ENCODE measurements at places on chromosomes 5 and 9.

DNA sequence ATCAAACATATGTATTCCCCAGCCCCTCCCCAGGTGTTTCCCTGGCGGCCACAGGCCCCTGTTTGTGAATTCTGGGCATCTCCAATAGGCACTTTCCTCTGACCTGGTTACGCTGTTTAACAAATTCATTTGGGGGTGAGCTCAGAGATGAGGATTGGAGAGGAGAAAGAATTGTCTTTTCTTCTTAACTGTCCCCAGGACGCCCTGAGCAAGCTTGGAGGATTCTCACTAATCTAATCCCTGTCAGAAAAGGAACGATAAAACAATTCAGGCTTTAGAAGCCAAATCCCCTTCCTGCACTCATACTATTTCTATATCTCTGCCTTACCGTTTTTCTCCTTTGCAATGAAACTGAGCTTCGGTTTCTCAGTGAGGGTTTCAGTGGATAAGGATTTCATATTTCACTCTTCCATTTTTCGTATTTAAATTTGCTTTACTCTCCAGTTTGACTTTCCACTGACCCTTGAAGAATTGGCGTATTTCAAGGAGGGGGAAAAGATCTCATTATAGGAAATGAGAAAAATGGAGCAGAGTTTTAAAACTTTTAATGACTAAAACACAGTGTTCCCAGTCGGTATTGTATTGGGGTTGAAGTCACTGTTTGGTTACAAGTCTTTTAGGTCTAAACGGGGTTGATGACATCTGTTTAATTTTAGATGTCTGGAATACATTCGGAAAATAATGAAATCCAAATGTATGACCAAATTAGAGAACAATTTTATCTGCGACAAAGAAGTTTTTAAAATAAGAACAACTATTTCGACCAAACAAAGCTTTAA lies 180.1 kb downstream of the MACROH2A1 start:
- DNase-seq = no peak

- DNase-seq = peak; percentile 85
Measured at GRCh38 chr9:128917151-128917849, 3.5 kb upstream of the PHYHD1 start.

DNA sequence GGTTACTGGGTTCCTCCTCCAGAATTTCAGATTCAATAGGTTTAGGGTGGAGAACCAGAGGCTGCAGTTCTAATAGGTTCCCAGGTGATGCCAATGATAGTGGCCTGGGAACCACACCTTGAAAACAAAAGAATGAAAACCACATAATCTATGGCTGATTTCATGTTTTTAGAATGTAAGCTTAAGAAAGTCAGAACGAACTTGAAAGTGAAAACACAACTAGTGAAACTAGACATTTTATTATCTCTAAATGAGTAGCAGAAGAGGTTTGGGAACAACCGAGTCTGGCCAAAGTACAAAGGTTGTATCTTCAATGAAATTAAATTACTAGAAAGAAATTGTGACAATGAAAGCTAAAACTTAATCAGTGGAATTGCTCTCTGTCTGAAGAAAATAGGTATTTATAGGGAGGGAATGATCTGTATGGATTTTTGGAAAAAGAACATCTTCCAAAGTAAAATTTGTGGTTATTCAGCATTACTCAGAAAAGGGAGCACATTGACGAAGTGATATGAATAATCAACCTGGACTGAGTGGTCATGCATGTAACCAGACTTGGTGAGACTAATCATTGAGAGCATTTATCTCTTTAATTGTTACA lies 24.9 kb upstream of the CEP120 start:
- no peak for DNase-seq

GRCh38 chr5:14465116-14465515 lies 116.5 kb upstream of the OTULINL start:
- DNase-seq = no peak

DNA sequence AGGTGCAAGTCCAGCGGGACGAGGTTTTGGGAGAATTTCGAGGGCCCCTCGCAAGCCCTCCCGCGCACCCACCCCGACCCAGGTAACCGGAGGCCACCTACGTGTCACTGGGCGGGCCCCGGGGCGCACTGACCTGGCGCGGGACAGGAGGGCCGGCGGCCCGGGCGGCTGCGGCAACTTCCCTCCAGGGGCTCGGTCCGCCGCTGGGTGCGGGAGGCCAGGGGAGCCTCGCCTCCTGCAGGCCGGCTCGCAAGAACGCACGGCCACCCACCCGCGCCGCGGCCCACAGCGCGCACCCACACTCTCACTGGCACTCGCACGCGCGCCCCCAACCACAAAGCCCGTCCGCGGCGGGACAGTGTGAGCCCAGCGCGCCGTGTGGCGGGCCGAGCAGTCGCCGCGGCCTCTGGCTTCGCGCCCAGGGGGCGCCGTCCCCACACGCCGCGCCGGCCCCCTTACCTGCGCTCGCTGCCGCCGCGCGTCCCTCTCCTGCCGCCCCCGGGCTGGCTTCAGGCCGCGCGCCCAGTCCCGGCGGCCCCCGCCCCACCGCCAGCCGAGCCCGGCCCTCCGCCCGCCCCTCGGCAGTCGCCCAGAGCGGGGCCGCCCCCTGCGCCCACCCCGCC lies 451 bp downstream of the LPAR1 start:
- peak; percentile 34 for DNase-seq

- DNase-seq = no peak
Measured at GRCh38 chr5:149831492-149831891, 101.4 kb downstream of the PPARGC1B start.

GRCh38 chr5:91059409-91059808 lies 323.7 kb downstream of the ARRDC3 start:
- DNase-seq = no peak

- no peak for DNase-seq
Measured at GRCh38 chr9:87497080-87497603, 525 bp upstream of the DAPK1 start.
